ENCODE measurements at places on chromosomes 11 and 22.
A peak's percentile ranks its signal among the peaks of the same experiment; 100 is the strongest.

DNA sequence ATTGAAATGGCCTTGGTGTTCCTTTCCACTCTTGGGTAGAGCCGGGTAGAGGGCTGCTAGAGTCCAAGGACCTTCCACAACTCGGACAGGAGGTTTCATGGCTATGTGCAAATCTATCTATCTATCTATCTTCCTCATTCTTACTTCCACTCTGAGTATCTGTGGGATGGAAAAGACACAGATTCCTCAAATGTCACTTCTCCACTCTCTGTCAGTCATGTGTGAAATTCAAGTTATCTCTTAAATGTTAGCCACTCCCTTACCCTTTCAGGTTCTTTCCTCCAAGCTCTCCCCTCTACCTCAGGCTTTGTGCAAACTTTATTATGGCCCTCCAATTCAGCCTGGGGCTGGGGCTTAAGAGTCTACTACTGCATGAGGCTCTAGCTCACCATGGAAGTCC is 84.3 kb downstream of the GDPD4 start:
- DNase-seq = no peak

DNA sequence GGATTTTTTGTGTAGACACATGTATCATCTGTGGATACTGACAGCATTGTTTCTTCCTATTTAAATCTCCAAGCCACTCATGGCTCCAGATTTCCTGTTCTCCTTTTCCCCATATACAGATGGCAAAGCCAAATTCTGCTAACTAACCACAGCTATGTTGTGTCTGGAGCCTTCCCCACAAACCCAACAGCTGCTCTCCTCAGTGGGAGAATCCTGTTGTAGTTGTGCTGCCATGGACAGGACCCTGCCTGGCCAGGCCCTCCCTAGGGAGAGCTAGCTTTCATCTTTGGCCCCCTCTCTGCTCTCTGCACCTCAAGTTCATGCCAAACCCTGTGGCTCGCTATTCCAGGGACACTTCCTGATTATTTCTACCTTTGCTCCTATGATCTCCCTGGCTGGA is 106.4 kb upstream of the CCDC90B start:
- DNase-seq = no peak

DNA sequence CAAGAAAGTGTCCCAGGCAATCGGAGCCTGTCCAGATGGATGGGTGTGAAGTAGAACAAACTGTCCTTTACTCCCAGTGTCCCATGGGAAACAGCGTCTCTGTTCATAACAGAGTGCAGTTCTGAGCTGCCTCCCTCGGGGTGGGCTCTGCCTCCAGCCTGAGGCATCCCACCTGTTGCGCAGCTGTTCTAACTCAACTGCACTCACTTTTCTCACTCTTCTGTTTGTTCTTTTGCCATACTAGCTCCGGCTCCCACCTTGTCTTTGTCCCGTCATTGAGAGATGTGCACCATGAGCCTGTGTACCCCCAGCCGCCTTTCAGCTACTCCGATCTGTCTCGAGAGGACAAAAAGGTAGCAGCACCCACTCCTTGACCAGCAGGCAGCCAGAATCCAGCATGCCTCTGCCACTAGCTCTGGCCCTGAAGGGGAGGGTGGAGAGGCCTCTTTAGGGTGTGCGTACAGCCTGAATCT is 20.7 kb upstream of the CDC42EP2 start:
- no peak for DNase-seq

GRCh38 chr11:128053981-128054931 is 533.1 kb downstream of the ETS1 start:
- DNase-seq = no peak

GRCh38 chr11:106228996-106229395 is 151.5 kb downstream of the AASDHPPT start:
- no peak for DNase-seq

GRCh38 chr11:41119484-41119883 is 340.0 kb downstream of the LRRC4C start:
- DNase-seq = no peak

DNA sequence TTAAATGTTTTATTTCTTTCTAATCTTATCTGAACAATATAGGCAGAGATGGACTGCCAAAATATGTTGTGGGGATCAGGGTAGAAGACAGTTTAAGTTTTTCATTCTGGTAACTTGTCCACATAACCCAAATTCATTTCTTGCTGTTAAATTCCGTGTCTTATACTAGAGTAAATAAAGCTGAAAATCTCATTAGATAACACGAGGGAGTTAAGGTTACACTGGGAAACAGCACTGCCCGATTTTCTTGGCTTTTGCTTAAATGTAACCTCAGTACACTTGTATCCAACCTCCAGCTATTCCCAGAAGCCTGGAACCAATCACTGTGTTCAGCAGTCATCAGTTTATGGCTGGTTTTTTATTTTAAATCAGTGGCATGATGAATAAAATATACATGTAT is 48.2 kb downstream of the MICAL3 start:
- no peak for DNase-seq

DNA sequence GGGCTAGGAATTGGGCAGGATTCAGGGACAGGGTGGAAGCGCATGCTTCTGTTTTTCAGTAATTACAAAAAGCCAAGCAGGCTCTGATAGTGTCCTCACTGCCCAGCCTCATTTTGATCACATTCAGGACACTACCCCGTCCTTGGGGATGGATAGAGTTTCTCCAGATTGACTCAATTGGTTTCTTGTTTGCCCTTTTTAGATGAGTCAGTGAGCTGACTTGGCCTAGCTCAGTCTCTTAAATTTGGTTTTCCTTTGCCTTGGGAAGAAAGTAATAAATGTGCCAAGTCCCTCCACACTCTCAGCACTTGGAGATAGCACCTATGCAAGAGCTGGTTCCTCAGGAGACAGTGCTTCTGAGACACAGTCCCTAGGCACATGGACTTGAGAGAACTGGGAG is 25.5 kb downstream of the DKK3 start:
- DNase-seq = no peak

DNA sequence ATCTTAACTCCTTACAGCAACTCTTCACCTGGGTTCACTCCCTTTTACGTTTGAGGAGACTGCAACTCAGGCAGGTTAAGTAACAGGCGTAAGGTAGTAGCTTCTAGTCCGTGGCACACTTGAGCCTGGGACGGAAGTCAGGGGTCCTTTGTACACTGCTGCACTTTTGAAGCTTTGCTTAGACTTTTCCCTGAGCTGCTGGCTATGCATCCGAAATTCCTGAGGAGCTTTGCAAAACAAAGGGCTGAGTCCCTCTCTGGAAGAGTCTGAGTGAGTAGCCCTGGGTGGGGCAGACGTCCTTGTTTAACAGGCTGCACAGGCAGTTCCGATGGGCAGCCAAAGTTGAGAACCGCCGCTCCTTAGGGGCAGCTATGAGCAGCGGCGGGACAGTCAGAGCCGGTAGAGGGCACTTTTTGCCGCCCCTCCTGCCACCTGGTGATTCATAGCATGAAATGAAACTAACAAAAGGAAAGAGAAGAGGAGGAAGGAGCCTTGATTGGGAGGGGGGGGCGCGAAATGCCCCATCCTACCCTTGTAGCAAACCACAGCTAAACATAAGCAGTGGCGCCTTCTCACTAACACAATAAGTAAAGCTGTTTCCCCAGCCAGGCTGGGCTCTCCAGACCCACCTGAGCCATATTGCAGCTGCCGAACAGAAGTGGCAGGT is 1.4 kb downstream of the TMEM109 start:
- no peak for DNase-seq

GRCh38 chr11:71476031-71476430 is 23.0 kb downstream of the NADSYN1 start:
- no peak for DNase-seq

- DNase-seq = peak; percentile 53
These were observed 87.5 kb downstream of the RRM1 start for GRCh38 chr11:4181782-4182721.

DNA sequence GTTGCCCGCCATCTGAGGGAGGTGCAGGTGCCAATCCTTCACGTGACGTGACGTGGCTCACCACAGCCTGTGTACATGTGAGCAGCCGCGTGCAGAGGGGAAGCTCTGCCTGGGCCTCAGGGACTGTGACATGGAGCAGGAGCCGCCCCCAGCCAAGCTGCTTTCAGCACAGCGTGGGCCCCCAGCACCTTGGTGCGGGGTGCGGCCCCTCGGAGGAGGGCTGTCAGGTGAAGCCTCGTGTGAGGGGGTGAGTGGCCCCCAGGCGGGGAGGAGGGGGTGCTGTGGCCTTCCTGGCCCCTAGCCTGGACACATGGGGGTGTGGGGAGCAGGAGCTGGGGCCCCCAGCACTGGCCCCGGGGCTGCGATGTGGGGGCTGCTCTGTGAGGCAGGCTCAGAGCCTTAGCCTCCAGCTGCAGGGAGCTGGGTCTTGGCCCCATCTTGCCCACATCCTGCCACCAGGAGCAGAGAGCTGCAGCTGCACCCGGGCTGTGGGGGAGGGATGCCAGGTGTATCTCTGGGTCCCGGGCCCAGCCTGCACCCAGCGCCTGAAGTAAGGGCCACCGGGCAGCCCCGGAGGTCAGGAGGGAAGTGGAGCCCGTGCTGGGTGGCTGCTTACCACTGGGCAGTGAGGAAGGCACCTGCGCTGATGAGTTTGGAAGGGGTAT is at the start of gene ADORA2A:
Gene ADORA2A, plus strand, starts transcription at position 100 of the 665 bp plus-strand sequence. CDS start 5,806 bp downstream, outside the sequence.
- no peak for DNase-seq

Measured in LNCaP clone FGC (cell line).